NCI-H1417 treated with DMSO at 0.1 percent for 48 hours (cell line): ENCODE measurements at places on chromosomes 5 and 9.

DNA sequence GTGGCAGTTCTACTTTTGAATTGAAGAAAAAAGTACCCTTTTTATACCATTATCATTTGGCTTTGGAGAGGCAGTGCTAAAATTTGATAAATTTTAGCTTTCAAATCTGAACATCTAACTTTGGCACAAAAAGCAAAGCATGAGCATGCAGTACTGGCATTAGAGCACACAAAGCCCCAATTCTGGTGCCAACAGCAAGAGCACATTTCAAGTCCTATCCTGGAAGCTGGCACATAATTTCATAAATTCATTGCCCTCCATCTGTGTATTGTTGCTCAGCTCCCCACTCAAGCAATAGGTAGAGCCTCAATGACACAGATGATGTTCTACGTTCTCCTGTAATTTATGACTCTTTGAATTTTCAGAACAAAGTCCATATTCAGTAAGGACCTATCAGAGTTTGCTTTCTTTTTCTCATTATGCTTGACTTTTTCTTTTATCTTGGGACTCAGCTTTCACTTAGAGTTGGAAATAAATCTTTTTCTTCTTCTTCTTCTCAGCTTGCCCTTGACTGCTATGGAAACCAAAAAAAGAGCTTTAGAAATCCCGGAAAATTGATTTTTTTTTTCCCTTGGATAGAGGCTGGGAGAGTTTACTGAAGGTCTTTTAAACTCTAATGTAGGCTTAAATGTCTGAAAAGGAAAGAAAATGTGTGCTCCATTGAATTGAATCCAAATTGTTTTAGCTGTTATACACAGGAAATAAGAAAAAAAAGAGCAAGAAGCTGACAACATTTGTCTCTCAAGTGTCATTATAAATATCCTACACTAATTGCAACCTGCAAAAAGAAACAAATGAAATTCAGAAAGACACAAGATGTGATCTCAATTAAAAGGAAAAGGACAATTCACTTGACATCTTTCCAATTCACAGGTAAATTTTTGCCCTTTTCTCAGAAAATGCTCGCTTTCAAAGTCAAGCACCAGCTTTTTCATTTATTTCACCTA lies 380.8 kb upstream of the CDH18 start:
- no peak for DNase-seq

GRCh38 chr5:122183788-122184170 lies 54.4 kb downstream of the ZNF474 start:
- DNase-seq: no peak

- DNase-seq: no peak
Observed at GRCh38 chr5:74993743-74994142, 58.6 kb downstream of the GCNT4 start.

DNA sequence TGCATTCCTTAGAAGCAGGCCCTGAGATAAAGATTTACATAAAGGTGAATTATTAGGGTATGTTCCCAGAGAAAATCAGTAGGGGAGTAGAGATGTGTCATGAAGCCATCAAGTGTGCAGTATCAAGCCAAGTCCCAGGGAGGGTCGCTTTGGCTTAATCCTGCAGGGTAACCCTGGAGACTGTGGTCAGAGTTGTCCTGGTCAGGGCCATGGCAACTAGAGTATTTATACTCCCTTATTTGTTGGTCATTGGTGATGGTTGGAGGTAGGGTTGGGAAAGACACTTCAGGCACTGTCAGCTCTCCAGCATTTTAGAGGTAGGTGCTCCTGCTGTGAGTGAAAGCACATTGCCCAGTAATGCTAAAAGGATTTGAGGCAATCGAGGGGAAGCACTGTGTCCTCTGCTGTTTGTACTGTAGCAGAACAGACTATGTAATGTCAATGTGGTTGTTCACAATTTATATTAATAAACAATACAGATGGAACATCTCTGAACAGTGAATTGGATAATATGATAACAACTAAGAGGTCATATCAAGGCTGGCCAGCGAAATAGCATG lies 108.9 kb downstream of the GDNF start:
- DNase-seq: no peak

GRCh38 chr5:953535-954449 lies 54.8 kb upstream of the NKD2 start:
- no peak for DNase-seq

DNA sequence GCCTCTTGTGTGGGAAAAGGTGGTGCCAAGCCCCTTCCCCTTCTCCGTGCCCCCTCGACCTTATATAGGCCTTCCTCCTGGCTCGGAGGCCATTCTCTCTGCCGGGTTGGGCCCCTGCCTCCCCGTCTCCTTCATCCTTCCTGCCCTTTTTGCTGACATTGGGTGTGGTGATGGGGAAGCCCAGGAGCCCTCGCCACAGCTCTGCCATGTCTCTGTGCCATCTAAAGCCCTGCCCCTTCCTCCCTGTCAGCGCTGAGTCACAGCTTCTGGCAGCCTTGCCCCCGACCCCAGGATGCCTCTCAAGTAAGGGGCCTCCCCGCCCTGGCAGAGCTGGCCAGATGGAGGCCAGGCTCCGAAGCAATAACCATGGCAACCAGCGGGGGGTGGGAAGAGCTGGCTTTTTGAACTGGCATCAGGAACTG lies 30.4 kb downstream of the JADE2 start:
- DNase-seq: no peak

DNA sequence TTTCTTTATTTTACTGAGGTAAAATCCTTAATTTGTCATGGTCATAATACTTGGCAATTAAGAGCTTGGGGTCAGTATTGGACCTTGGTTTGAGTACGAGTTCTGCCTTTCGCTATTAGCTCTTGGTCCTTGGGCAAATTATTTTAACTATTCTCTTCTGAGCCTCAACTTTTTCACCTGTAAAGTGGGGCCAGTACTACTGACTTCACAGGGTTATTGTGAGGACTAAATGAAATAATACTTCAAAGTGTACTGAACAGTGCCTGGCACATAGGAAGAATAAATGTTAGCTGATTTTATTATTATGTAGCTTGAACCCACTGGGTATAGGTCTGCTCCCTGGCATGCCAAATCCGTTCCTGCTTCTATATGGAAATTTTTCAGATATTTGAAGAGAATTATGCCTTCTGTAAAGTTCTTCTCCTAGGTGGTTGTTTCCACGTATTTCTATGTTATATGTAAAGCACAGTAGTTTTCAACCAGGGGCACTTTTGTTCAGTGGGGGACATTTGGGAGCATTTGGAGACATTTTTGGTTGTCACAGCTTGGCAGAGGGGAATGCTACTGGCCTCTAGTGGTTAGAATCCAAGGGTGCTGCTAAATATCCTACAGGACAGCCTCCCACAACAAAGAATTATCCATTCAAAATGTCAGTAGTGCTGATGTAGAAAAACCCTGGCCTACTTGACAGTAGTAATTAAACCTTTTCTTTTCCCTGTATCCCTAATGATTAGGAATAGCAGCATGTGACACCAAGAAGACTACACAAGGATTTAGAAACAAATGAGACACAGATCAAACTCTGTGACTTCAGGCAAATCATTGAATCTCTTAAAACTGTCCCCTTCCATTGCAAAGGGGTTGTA lies 4.5 kb downstream of the RCL1 start:
- no peak for DNase-seq

- DNase-seq: no peak
Observed at GRCh38 chr5:156846914-156847313, 3.2 kb upstream of the PPP1R2B start.

GRCh38 chr5:167945542-167946384 lies 345.7 kb upstream of the WWC1 start:
- no peak for DNase-seq

DNA sequence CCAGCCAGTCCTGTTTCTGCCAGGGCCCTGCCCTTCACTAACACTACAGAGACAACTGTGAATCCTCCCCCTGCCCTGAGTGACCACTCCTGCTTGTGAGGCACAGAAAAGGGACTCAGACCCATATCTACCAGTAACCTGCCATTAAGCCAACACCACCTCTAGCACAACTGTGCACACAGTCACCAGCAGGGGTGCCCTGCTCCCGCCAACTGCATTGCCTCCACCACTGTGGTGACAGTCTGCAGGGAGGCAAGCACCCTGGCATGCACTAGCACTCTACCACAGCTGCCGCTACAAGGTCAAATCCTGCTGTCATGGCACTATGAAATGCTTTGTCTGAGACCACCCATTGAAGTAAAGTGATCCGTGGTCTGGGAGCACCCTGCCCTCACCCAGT lies 1028.5 kb upstream of the CDH9 start:
- DNase-seq: no peak

- DNase-seq: no peak
Observed at GRCh38 chr5:158759283-158759682, 340.4 kb downstream of the EBF1 start.

- no peak for DNase-seq
Observed at GRCh38 chr9:95043826-95044225, 273.7 kb downstream of the FANCC start.

- no peak for DNase-seq
Observed at GRCh38 chr5:31853398-31854135, 214.6 kb downstream of the PDZD2 start.

GRCh38 chr5:160118349-160119141 lies 705 bp downstream of the PWWP2A start:
- no peak for DNase-seq

DNA sequence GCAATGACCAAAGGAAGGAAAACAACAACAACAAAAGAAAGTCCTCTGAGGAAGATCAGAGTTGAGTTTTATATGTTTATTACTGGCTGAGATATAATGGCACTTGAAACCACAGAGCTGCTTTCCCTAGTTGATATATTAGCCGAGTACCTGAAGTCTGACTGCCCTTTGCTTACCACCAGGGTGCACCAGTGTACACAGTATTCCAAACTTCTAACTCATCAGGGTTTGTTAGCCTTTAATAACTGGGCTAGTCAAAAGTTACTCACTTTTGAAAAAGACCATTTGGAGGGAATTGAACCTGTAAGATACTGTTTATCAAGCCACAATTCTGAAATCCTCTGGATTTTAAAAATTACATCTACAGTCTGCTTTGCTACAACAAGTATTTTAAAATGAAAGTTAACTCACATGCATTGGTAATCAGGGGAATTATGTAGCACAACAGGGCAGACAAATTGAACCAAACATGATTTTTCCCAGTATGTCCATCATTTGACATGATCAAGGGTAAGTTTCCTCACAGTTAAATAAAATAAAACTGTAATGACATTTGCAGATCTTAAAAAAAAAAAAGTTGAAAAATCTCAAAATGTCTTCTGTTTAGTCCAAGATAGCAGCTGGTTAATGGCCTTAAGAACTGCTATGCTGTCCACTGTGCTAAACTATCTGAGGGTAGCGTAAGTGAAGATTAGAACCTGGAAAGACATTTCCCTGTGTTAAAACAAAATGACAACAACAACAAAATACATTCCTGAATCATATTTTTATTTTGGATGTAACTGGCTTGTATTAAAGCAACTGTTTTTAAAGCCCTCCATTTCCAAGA lies 57.3 kb upstream of the C6 start:
- DNase-seq: peak; percentile 2

- no peak for DNase-seq
Observed at GRCh38 chr5:53025487-53025886, 36.3 kb downstream of the ITGA2 start.

GRCh38 chr5:206406-206805 lies 11.5 kb downstream of the CCDC127 start:
- DNase-seq: no peak

DNA sequence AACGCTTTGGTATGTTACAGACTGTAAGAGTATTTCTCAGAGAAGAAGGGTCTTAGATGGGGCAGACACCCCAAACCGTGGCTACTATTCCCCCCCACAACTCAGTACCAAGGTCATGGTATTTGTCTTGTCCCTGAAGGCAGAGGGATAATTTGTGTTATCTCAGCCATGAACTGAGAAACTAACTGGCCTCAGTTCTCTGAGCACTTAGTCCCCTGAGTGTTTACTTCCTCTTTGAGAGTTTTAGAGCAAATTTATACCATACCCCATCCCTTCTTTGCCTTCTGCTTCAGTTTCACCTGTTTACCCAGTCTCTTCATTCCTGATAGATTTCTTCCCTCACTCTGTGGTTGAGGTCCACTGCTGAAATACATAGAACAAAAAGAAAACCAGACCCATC lies 183.9 kb downstream of the LRRC70 start:
- no peak for DNase-seq

DNA sequence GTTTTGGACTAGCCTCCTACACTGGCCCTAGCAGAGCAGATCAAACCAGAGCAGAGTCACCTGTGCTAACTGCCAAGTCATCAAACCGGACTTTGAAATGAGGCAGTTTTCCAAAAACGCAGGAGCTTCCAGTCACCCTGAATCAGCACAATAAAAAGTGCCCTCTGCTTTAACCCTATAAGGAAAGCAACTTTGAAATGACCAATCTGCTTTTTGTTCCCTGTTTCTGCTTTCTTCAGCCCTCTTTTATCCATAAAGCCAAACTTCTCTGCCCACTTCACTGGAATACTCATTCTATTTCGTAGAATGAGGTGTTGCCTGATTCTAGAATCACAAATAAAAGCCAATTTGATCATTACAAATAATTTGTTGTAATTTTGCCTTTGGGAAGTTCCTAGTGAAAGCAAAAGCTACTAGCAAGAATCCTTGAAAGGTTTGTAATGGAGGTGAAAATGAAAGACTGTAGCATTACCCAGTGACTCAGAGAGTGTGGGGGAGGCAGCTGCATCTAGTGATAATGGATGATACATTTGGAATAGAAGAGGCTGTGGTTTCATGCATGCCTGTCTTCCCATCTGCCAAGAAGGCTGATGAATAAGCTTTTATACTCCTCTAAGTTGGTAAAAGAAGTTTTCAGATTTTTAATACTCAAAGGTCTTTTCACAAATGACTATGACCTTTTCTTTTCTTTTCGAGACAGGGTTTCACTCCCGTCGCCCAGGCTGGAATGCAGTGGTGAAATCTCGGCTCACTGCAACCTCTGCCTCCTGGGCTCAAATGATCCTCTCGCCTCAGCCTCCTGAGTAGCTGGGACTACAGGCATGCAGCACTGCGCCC lies 14.9 kb downstream of the SPAAR start:
- no peak for DNase-seq

- no peak for DNase-seq
Observed at GRCh38 chr5:88854769-88855168, 28.2 kb downstream of the MEF2C start.

- DNase-seq: no peak
Observed at GRCh38 chr5:26649000-26649399, 389.4 kb downstream of the CDH9 start.

DNA sequence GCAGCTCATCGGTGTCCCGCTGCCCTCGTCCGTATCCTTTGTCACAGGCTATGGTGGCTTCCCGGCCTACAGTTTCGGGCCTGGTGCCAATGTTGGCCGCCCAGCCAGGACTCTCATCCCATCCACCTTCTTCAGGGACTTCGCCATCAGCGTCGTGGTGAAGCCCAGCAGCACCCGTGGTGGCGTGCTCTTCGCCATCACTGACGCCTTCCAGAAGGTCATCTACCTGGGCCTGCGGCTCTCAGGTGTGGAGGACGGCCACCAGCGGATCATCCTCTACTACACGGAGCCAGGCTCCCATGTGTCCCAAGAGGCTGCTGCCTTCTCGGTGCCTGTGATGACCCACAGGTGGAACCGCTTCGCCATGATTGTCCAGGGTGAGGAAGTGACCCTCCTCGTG lies 41.9 kb downstream of the COL15A1 start:
- no peak for DNase-seq
